ENCODE measurements at places on chromosomes 4 and X. TPM values are rescaled to one million over a fixed set of nuclear protein-coding genes. Genes with fewer than 3 reads are reported as not detected.

The PUDP gene
- 12.3 TPM for polyA plus RNA-seq

The SLC38A5 gene
- 6.5 TPM for polyA plus RNA-seq

The RS1 gene
- not detected for polyA plus RNA-seq

The TNIP3 gene
- 1.4 TPM for polyA plus RNA-seq

The CENPVL2 gene
- not detected for polyA plus RNA-seq

The GRIA2 gene
- not detected for polyA plus RNA-seq

The CPLX1 gene
- 1.2 TPM for polyA plus RNA-seq

The EMD gene
- 115 TPM for polyA plus RNA-seq

The TMEM271 gene
- not detected for polyA plus RNA-seq

The PRRG1 gene
- 5.4 TPM for polyA plus RNA-seq

The GRID2 gene
- polyA plus RNA-seq = not detected

The SPANXA2 gene
- polyA plus RNA-seq = not detected

The ZNF182 gene
- polyA plus RNA-seq = 2.0 TPM

The HEPH gene
- 0.70 TPM for polyA plus RNA-seq

The IL1RAPL1 gene
- not detected for polyA plus RNA-seq

The FGD1 gene
- polyA plus RNA-seq = 1.3 TPM

The CSN1S1 gene
- 8.1 TPM for polyA plus RNA-seq

The SSX4 gene
- not detected for polyA plus RNA-seq

The ZAR1 gene
- polyA plus RNA-seq = not detected

The MAPK10 gene
- 37.8 TPM for polyA plus RNA-seq

The SERPINA7 gene
- polyA plus RNA-seq = not detected

The ERAS gene
- polyA plus RNA-seq = not detected

The LRCH2 gene
- polyA plus RNA-seq = 2.7 TPM

The AADAT gene
- 4.3 TPM for polyA plus RNA-seq

The CPEB2 gene
- 6.7 TPM for polyA plus RNA-seq

The NDP gene
- 0.03 TPM for polyA plus RNA-seq

The ATG4A gene
- 12.6 TPM for polyA plus RNA-seq

The HTN3 gene
- polyA plus RNA-seq = not detected

The GLRA3 gene
- not detected for polyA plus RNA-seq

The TSPAN7 gene
- 29.6 TPM for polyA plus RNA-seq

The PDE6B gene
- polyA plus RNA-seq = 1.7 TPM

The SCARB2 gene
- 64.8 TPM for polyA plus RNA-seq

The SLC49A3 gene
- 10.3 TPM for polyA plus RNA-seq

The AWAT2 gene
- not detected for polyA plus RNA-seq

The PGRMC1 gene
- polyA plus RNA-seq = 37.2 TPM

The CD38 gene
- 0.94 TPM for polyA plus RNA-seq

The ETNPPL gene
- 0.67 TPM for polyA plus RNA-seq

The ADH1B gene
- 214 TPM for polyA plus RNA-seq

The UNC5C gene
- 0.67 TPM for polyA plus RNA-seq

The SLC2A9 gene
- polyA plus RNA-seq = 2.5 TPM

The FAM114A1 gene
- 20.6 TPM for polyA plus RNA-seq
